Suprapubic skin (tissue), 4 donors: ENCODE measurements at places on chromosomes 5 and 9. TPM values are rescaled to one million over a fixed set of nuclear protein-coding genes. Genes with fewer than 3 reads are reported as not detected.

- H3K36me3 ChIP-seq, result no peaks in the 10 kb centered on the region
- H3K4me3 ChIP-seq, result no peak overlapping the region
- H3K27me3 ChIP-seq, result no peaks in the 10 kb centered on the region
- DNase-seq, result no peak
- H3K4me1 ChIP-seq, result no peaks in the 10 kb centered on the region
Observed at GRCh38 chr5:95969651-95970358, 8.2 kb upstream of the ELL2 start.

DNA sequence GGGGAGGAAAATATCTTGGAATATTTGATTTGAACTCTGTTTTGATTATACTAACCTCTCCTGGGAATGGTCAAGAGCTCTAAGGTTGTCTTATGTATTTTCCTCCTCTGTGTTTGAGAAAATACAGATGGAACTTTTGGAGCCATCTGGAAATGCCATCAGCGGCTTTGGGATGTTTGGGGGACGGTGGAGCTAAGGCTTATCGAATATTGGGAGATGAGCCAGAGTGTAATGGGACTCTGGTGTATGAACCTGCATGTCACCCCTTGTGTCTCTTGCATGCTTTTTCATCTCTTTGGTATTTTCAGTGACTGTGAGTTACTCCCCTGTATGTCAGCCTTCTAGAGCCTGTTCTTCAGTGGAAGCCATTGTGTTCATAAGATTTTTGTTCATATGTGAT, 180.0 kb upstream of the OTULINL start:
- H3K27ac ChIP-seq, result no peak overlapping the region
- peaks cover 9% of the 10 kb centered on the region for H3K4me1 ChIP-seq
- no peak overlapping the region for H3K4me3 ChIP-seq
- H3K36me3 ChIP-seq, result peaks cover 38% of the 10 kb centered on the region
- no peak for DNase-seq

SMIM3 gene
- 10.5 TPM for total RNA-seq

DNA sequence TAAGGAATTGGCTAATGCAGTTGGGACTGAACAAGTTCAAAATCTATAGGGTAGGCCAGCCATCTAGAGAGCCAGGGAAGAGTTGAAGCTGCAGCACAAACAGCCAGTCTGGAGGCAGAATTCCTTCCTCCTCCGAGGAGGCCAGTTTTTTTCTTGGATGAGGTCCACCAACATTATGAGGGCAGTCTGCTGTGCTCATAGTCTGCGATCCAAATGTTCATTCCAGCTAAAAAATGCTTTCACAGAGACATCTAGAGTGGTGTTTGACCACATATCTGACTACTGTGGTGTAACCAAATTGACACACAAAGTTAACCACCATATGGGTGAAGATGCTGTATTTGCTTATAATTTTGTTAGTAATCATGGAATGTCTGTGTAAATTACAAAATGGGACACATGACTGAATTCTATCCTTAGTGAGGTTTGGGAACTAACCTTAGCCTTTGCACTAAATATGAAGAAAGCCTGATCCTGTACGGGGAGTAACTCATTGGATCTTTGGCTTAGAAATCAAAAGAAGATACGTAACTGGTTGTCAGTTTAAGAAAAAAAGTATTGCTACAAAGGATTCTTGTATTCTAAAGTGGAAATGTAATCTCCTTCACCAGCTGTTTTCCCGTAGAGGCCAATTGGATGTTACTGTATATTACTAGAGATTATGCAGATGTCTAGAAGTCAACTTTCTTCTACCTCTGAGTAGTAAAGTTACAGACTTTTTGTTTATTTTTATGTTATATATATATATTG, 70.6 kb downstream of the SPIN1 start:
- H3K4me3 ChIP-seq, result no peak overlapping the region
- peaks cover 12% of the 10 kb centered on the region for H3K36me3 ChIP-seq
- no peak overlapping the region for H3K27ac ChIP-seq
- peaks cover 3% of the 10 kb centered on the region for H3K4me1 ChIP-seq
- no peak for DNase-seq

DNA sequence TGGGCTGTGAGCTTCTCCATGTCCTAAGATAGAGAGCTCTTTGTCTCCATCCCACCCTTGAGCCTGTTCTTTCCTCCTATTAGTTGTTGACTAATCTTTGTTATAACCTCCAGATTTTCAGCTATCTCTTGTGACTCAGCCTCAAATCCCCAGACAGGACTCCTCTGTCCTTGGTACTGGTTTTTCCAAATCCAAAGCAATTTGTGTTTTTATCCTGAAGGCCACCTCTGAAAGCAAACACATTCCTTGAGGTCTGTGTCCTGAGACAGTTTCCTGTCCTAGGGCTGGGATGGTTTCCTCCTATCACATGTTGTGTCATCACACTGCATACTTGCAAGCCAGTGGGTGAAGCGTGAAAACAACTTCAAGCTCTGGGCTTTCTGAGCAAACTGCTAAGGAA, 8.5 kb downstream of the TNC start:
- H3K36me3 ChIP-seq, result no peaks in the 10 kb centered on the region
- H3K27me3 ChIP-seq, result peaks cover 11% of the 10 kb centered on the region
- H3K4me3 ChIP-seq, result no peak overlapping the region
- peaks cover 20% of the 10 kb centered on the region for H3K4me1 ChIP-seq

GRCh38 chr5:68318955-68319705, 103.6 kb downstream of the PIK3R1 start:
- H3K4me1 ChIP-seq, result peaks cover 6% of the 10 kb centered on the region
- H3K27me3 ChIP-seq, result no peaks in the 10 kb centered on the region
- DNase-seq, result no peak
- no peak overlapping the region for H3K4me3 ChIP-seq
- no peaks in the 10 kb centered on the region for H3K36me3 ChIP-seq
- H3K27ac ChIP-seq, result no peak overlapping the region

ANKRD55 gene
- total RNA-seq, result not detected

KCNV2 gene
- total RNA-seq, result not detected

LRRC19 gene
- total RNA-seq, result not detected

DNA sequence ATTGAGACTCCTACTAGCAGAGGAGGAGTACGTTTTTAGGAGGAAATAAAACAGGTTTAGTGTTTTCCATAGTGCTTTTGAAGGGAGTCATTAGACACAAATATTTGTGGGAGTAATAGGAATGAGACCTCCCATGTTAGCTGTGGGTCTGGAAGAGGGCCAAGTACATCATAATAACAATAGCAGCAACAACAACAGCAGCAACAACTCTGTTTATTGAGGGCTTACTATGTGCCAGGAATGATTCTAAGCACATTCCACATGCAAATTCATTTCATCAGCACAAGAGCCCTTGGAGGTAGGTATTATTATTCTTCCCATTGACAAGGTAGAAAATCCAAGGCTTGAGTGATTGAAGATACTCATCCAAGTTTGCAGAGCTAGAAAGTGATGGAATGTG, 384.2 kb upstream of the RPS23 start:
- DNase-seq, result no peak
- no peak overlapping the region for H3K4me3 ChIP-seq
- no peaks in the 10 kb centered on the region for H3K4me1 ChIP-seq
- H3K36me3 ChIP-seq, result no peaks in the 10 kb centered on the region

DNA sequence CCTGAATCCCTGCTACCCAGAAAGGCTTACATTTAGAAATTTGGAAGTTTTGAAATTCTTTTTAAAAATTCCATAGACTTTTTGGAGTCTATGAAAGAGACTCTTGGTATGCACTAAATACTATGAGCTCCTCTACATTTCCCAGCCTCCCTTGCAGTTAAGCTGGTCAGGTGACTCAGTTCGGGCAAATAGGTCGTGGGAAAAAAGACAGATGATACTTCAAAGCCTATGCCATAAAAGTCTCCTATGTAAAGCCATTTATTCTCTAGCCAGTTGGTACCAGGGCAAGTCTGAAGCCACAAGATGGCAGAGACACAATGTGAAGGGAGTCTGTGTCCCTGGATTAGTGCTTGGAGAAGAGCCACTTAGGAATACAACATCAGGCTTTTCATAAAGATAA, 101.8 kb downstream of the BOD1 start:
- H3K4me1 ChIP-seq, result no peaks in the 10 kb centered on the region
- no peak overlapping the region for H3K4me3 ChIP-seq
- no peak overlapping the region for H3K27ac ChIP-seq
- DNase-seq, result no peak
- H3K36me3 ChIP-seq, result no peaks in the 10 kb centered on the region

CCDC180 gene
- total RNA-seq, result 2.8 TPM

DNA sequence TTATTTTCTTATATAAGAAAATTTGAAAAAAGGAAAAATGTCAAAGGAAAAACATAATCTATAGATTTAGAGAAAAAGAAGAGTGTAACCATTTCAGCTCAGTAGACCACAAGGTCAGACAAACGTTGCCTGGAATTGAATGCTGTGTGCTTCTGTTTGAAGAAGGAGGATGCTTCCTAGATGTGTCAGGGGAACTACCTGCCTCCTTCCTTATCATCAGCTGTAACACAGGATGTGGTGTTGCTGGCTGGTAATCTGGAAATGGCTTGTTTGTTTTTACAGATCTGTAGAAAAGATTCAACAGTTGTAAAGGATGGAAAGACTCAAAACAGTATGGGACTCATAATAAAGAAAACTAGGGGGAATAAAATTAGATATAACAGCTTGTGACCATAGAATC, 160.7 kb upstream of the MEF2C start:
- no peaks in the 10 kb centered on the region for H3K36me3 ChIP-seq
- no peak overlapping the region for H3K27ac ChIP-seq
- no peaks in the 10 kb centered on the region for H3K27me3 ChIP-seq
- no peak overlapping the region for H3K4me3 ChIP-seq
